NCI-H2081 treated with DMSO at 0.1 percent for 48 hours (cell line): ENCODE measurements at places on chromosomes 16 and 17.

GRCh38 chr17:2940352-2940751 lies 123.1 kb downstream of the OR1D5 start:
- DNase-seq, result no peak

DNA sequence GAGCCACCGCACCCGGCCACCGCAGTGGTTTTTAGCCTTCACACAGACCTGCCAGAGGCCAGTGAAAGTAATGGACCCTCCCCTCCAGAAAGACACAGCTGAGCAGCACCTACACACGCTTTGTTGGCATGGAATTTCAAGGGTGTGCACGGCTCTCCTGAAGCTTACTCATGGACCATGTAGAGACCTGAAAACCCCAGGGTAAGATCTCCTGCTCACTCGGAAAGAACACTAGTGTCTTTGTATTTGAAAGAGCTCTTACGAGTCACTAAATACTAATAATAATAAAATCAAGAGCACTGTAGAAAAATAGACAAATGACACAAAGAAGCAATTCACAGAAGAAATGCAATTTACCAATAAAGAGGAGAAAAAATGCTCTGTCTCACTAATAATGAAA lies 20.0 kb downstream of the SLC43A2 start:
- no peak for DNase-seq

GRCh38 chr16:76970745-76971099 lies 220.3 kb upstream of the MON1B start:
- DNase-seq, result no peak

DNA sequence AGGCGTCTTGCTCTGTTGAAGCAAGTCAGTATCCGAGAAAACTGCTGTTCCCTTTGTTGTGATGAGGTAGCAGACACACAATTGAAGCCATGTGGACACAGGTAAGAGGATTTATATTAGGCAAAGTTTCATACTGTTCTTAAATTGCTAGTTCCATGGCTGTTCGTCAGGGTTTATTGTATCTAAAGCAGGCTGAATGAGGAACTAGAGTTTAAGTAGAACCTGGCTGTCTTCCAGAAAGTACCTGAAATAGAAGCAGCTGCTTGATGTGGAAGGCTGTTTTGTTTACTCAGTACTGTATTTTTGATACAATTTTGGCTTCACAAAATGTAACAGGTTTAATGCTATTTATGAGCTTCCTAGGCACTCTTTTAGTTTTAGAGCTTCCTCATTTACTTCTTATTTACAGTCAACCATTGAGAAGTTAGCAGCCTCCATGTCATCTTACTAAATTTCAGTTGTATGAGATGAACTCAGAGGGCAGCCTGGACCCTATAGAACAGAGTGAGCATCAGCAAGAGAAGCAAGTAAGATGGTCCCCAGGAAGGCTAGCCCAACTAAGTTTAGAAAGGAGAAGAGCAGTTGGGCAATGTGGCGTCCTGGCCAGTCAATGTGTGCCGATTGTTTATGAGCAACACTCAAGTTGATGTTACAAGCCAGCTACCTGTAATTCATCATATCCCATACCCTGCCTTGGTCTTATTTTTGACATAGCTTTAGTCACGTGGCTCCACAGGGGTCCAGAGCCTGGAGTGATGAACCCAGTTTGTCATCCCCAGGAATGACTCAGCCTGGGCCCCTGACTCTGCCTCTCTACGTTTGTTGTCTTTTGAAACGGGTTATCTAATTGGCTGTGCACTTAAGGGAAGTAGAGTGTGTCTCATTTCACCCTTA lies 9.7 kb upstream of the ARL2BP start:
- DNase-seq, result peak; percentile 26

GRCh38 chr17:77782201-77782600 lies 176.3 kb upstream of the TNRC6C start:
- no peak for DNase-seq

DNA sequence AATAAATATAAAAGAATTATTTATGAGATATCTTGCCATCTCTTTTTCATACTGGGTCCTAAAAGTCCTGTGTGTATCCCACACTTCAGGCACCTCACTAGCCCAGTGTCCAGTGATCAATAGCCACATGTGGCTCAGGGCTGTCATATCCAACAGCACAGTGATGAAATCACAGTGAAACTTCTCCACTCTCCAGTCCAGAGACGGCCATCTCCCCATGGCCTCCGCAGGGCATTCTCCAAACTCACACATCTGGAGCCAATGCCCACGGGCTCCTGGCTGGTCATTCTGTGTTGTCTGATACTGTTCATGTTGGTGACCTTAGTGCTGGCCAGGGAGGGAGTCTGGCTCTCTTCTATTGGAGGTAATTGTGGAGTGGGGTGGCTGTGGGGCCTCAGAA lies 125.2 kb upstream of the SDK2 start:
- DNase-seq, result no peak

DNA sequence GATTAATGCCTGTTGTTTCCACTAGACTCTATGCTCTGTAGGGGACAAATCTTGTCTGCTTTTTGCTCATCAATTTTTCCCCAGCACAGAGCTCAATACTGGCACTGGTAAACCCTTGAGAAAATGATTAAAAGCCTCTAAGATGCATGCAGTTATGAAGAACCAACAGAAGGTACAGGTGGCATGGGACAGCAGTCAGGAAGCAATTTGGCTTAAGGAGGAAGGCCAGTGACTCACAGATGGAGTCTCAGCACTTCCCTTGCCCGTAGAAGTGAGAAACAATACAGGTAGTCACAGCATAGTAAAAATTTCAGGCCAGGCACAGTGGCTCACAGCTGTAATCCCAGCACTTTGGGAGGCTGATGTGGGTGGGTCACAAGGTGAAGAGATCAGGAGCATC lies 504.7 kb upstream of the RBFOX1 start:
- no peak for DNase-seq

DNA sequence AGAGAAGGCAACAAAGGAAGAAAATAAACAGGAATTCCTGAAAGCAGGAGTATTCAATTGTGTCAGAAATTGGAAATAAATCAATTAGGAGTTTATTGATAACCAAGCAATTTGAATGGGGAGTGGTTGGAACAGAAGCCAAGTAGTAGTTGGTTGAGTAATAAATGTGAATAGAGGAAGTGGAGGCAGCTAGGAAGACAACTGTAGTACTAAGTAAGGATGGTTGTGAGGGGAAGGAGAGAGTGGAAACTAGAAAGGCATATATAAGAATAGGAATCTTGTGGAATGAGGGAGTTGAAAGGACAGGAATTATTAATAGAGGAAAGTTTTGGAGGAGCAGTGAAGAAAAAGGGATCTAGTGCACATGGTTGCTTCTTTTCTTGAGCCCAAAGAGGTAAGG lies 34.4 kb downstream of the NFAT5 start:
- DNase-seq, result no peak

DNA sequence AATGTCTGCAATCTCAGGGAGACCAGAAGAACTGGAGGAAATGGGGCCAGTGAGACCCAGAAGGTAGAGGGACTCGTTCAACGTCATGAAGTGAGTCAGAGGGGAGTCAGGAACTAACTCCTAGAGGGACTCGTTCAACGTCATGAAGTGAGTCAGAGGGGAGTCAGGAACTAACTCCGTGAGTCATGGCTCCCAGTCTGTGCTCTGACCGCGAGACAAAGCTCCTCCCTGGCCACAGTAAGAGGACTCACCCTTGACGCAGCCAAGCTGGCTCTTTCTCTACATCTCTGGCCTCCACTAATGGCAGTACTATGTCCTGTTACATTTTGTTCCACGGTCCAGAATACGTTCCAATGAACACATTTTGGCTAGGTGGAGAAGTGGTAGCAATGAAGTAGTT lies 902.5 kb downstream of the KCNJ2 start:
- DNase-seq, result no peak

GRCh38 chr16:4591706-4592470 lies 22.8 kb downstream of the UBALD1 start:
- no peak for DNase-seq

GRCh38 chr17:76879691-76880090 lies 11.5 kb downstream of the MGAT5B start:
- DNase-seq, result no peak

GRCh38 chr16:50674831-50675230 lies 6.3 kb downstream of the SNX20 start:
- no peak for DNase-seq
